Activated T-cell treated with anti-CD3 and anti-CD28 coated beads, Interleukin-2, amount 50 U/mL, for 72 hours (primary cell): ENCODE measurements at places on chromosomes 2 and 18. TPM values are rescaled to one million over a fixed set of nuclear protein-coding genes. Genes with fewer than 3 reads are reported as not detected.

The SPEG gene
- 4.8 TPM for total RNA-seq

The C2orf76 gene
- 13.1 TPM for total RNA-seq

The GYPC gene
- total RNA-seq = 144 TPM

The GPR75 gene
- total RNA-seq = 1.0 TPM
